ENCODE measurements at places on chromosomes 6 and 20. TPM values are rescaled to one million over a fixed set of nuclear protein-coding genes. Genes with fewer than 3 reads are reported as not detected.

GRCh38 chr6:38117281-38117680, 297.8 kb downstream of the ZFAND3 start:
- H3K36me3 ChIP-seq, result no peaks in the 10 kb centered on the region
- H3K27me3 ChIP-seq, result no peaks in the 10 kb centered on the region
- H3K27ac ChIP-seq, result no peak overlapping the region

DNA sequence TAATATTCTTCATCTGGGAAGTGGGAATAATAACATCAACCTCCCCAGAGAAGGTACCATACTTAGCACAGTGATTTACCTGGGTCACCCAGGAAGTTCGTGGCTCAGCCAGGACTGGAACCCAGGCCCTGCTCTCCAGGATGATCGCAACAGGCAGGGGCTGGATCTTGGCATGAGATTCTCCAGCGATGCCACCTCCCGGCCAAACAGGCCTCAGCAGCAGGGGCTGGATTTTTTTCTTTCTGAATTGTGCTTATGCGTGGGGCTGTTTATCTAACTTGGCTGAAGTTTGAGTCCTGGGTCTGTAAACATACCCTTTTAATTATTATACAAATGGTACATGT, 129.5 kb upstream of the PTPN1 start:
- no peak overlapping the region for H3K27ac ChIP-seq
- no peaks in the 10 kb centered on the region for H3K36me3 ChIP-seq
- H3K4me3 ChIP-seq, result no peak overlapping the region
- no peaks in the 10 kb centered on the region for H3K27me3 ChIP-seq

GRCh38 chr20:43043887-43044286, 145.8 kb downstream of the PTPRT start:
- no peaks in the 10 kb centered on the region for H3K36me3 ChIP-seq
- H3K4me1 ChIP-seq, result no peaks in the 10 kb centered on the region
- H3K27ac ChIP-seq, result no peak overlapping the region

DNA sequence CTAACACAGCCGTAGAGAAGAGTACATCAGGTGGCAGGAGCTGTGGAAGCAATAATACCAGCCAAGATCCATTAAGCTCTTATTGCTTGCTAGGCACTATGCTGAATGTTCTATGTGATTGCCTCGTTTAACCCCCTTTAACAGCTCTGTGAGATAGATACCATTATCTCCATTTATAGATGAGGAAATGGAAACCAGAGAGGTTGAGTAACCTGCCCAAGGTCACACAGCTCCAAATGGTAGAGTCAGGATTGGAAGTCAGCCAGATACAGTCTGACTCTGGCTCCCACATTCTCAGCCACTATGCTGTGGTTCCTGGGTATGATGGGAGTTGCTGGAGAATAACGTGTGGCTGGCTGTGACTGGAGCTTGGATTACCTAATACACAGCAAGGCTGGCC, 92.4 kb downstream of the DLGAP4 start:
- no peaks in the 10 kb centered on the region for H3K4me1 ChIP-seq
- no peak for DNase-seq
- no peaks in the 10 kb centered on the region for H3K36me3 ChIP-seq
- no peak overlapping the region for H3K27ac ChIP-seq
- H3K4me3 ChIP-seq, result no peak overlapping the region
- H3K27me3 ChIP-seq, result peaks cover 31% of the 10 kb centered on the region

The DAAM2 gene
- total RNA-seq, result not detected

- no peaks in the 10 kb centered on the region for H3K36me3 ChIP-seq
- H3K4me1 ChIP-seq, result no peaks in the 10 kb centered on the region
- no peaks in the 10 kb centered on the region for H3K27me3 ChIP-seq
- no peak for DNase-seq
- no peak overlapping the region for H3K4me3 ChIP-seq
Observed at GRCh38 chr6:139927742-139928305, 553.4 kb upstream of the CITED2 start.

The NKX2-2 gene
- total RNA-seq, result not detected

DNA sequence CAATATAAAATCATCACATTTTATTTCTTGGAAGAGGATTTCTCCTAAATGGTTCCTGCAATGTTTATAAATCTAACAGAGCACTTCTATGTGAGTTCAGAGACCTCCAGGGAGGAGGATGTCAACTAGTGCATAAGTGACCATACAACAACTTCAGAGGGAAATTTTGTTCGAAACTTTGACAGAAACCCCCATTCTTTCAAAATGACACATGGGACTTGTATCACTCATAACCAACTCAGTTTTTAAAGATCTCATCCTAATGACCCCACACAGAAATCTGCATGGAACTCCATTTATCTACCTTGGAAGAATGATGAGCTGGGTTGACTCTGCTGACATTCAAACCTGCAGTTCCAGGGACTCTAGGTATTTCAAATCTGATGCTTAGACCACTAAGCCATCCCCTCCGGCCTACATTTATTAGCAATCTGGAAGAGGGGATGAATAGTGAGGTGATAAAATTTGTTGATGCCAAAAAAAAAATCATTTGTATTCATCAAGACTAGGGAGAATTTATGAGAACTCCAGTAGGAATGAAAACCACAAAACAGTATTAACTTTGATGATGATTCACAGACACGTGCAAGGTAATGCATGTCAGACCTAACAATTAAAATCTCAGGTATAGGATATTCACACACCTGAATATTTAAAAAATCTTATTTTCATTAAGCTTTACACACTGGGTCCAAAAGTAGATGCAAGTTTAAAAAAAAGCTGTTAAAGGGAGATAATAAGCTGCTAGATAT, 153.0 kb downstream of the REV3L start:
- 0 out of 2 replicates have a peak, but pooled peaks cover 6% of the 10 kb centered on the region for H3K36me3 ChIP-seq
- H3K27ac ChIP-seq, result no peak overlapping the region
- H3K27me3 ChIP-seq, result no peaks in the 10 kb centered on the region
- H3K4me1 ChIP-seq, result no peaks in the 10 kb centered on the region

DNA sequence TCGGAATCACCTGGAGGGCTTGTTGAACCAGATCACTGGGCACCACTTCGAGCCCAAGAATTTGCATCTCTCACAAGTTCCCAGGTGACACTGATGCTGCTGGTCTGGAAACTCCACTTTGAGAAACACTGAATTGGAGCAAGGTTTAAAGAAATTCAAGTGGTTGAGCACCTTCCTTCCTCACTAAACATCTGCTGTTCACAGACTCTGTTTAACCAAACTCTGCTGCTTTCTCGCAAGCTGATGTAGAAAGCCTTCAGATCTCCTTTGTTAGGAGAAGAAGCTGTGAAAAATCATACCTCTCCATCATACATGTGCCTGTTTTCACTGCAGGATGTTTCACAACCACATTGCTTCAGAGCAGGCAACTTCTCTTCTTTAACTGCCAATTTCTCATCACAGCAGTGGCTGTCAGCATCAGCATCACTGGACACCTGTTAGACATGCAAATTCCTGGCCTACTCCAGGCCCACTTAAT, 87.5 kb upstream of the TOP1 start:
- no peaks in the 10 kb centered on the region for H3K36me3 ChIP-seq
- no peak overlapping the region for H3K4me3 ChIP-seq
- no peaks in the 10 kb centered on the region for H3K4me1 ChIP-seq
- no peak for DNase-seq
- no peak overlapping the region for H3K27ac ChIP-seq

The PPIL6 gene
- 13.0 TPM for total RNA-seq

Measured in PC-9 (cell line).